Small intestine (tissue), 16 donors: ENCODE measurements at places on chromosomes 7 and 10. TPM values are rescaled to one million over a fixed set of nuclear protein-coding genes. Genes with fewer than 3 reads are reported as not detected.
A peak's percentile ranks its signal among the peaks of the same experiment; 100 is the strongest.

DNA sequence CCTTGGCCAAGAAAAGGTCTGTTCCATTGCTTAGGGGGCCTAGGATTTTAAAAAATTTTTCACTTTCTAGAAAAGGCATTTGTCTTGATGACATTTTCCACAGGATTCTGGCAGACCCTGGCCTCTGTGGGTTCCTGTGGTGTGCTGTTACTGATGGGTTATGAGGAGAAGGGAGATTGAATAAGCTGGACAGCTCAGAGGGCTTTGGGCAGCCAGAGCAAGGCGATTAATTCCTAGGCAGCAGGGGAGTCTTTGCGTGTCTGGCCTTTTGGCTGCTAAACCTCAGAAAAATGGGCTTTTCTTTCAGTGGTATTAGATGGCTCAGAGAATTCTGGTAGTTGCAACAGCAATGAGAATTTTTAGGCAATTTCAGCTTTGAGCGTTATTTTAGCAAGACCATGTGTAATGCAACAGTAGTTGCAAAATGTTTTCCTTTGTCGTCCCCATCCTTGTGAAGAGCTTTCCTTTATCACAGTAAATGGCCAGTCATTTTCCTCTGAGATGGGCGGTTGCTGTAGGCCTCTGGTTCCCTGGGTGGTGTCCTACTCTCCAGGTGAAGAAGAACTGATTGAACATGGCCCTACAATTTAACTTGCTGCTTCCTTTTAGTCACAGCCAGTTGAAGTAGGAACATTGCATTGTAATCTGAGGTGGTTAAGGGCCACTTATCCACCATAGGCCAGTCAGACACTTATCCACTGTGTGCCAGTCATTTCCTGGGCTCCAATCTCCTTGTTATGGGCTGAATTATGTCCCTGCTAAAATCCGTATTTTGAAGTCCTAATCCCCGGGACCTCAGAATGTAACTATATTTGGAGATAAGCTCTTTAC, 43.2 kb downstream of the SH2D4B start:
- no peaks in the 10 kb centered on the region for H3K4me1 ChIP-seq
- H3K4me3 ChIP-seq: no peak overlapping the region
- no peaks in the 10 kb centered on the region for H3K27me3 ChIP-seq

- no peak overlapping the region for H3K27ac ChIP-seq
- no peak for DNase-seq
- no peak overlapping the region for H3K4me3 ChIP-seq
- no peaks in the 10 kb centered on the region for H3K4me1 ChIP-seq
- no peaks in the 10 kb centered on the region for H3K36me3 ChIP-seq
These were observed 9.8 kb downstream of the SLC16A12 start for GRCh38 chr10:89525556-89525955.

DNA sequence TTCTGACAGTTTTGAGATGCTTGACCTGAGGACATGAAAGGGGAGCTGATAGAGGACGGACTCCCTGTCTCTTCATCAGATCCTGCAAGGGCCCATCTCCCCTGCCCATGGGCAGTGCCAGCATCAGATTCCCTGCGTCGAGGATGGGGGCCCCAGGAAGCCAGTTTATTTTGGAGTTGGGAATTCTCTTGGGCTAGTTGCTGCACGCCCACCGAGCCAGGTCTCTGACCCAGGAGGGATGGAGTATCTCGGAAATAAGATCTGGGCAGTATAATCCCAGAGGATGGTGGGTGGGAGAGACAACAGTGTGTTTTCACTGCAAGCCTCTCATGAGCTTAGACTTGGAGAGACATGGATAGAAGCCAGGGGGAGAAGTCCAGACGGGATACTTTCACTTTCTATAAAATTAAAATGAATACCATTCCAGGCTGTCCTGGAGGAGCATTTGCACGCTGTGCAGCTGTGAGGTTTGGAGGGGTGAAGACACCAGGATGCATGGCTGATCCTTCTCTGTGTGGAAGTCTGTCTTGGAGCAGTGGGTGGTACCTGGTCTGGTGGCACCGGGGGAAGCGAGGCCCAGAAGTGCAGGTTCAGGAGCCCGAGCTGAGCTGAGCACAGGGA, 25.8 kb downstream of the DOCK1 start:
- no peak for DNase-seq
- H3K4me3 ChIP-seq: no peak overlapping the region
- no peaks in the 10 kb centered on the region for H3K27me3 ChIP-seq
- H3K4me1 ChIP-seq: peaks cover 7% of the 10 kb centered on the region

DNA sequence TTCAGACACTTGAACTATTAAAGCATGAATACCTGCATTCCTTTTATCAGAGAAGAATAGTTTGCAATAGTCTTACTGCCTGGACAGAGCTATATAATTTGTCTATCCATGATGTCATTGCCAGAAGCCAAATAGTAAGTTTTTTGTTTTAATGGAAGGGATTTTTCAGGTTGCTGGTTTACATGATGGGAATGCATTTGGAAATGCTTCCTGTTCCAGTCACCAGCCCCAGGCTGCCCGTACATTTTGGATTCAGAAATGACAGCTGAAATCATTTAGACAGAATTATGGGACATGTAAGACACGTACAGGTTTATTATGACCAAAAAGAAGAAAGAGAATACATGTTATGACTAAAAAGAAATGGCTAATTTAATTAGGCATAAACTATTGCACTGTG, 293.1 kb downstream of the CDK14 start:
- no peak overlapping the region for H3K27ac ChIP-seq
- H3K4me3 ChIP-seq: no peak overlapping the region
- no peaks in the 10 kb centered on the region for H3K36me3 ChIP-seq
- H3K27me3 ChIP-seq: no peaks in the 10 kb centered on the region

DNA sequence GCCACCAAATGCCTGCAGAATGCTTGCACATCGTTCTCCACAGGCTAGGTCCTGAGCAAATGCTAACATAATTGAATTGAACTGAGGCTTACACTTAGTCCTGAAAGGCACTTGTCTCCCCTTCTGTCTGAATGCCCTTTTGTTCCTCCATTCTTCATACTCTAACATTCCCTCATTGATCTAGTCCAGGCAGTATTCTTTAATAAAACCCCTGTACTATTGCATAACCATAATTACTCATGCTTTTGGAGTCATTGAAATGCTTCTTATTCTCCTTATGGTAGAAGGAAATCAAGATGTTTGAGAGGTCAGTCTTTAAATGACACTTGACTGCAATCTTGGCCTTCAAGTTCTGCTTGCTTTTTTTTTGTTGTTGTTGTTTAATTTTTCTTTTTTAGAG, 7.1 kb downstream of the PI4K2A start:
- H3K27ac ChIP-seq: peak overlapping the region; percentile 73
- H3K27me3 ChIP-seq: no peaks in the 10 kb centered on the region
- no peak for DNase-seq
- H3K36me3 ChIP-seq: peaks cover 5% of the 10 kb centered on the region
- H3K4me1 ChIP-seq: no peaks in the 10 kb centered on the region
- H3K4me3 ChIP-seq: no peak overlapping the region

- no peak overlapping the region for H3K4me3 ChIP-seq
- no peak overlapping the region for H3K27ac ChIP-seq
- no peaks in the 10 kb centered on the region for H3K27me3 ChIP-seq
- peaks cover 29% of the 10 kb centered on the region for H3K4me1 ChIP-seq
These were observed 115.6 kb downstream of the CUX1 start for GRCh38 chr7:101933028-101933427.

GRCh38 chr7:27161721-27162560, 3.4 kb downstream of the HOXA9 start:
- H3K27me3 ChIP-seq: peaks cover 10% of the 10 kb centered on the region
- H3K4me3 ChIP-seq: no peak overlapping the region
- no peaks in the 10 kb centered on the region for H3K4me1 ChIP-seq
- DNase-seq: no peak
- H3K27ac ChIP-seq: no peak overlapping the region

- no peaks in the 10 kb centered on the region for H3K4me1 ChIP-seq
- H3K4me3 ChIP-seq: no peak overlapping the region
- DNase-seq: no peak
- peaks cover 2% of the 10 kb centered on the region for H3K27me3 ChIP-seq
- H3K27ac ChIP-seq: no peak overlapping the region
- H3K36me3 ChIP-seq: no peaks in the 10 kb centered on the region
These were observed 252.8 kb downstream of the DPP6 start for GRCh38 chr7:154304740-154305700.

GRCh38 chr7:151247611-151248345, 716 bp downstream of the SMARCD3 start:
- peak overlapping the region; percentile 41 for H3K4me3 ChIP-seq
- peak; percentile 42 for DNase-seq
- H3K27ac ChIP-seq: peak overlapping the region; percentile 60
- no peaks in the 10 kb centered on the region for H3K27me3 ChIP-seq
- H3K36me3 ChIP-seq: no peaks in the 10 kb centered on the region
- peaks cover 5% of the 10 kb centered on the region for H3K4me1 ChIP-seq

DNA sequence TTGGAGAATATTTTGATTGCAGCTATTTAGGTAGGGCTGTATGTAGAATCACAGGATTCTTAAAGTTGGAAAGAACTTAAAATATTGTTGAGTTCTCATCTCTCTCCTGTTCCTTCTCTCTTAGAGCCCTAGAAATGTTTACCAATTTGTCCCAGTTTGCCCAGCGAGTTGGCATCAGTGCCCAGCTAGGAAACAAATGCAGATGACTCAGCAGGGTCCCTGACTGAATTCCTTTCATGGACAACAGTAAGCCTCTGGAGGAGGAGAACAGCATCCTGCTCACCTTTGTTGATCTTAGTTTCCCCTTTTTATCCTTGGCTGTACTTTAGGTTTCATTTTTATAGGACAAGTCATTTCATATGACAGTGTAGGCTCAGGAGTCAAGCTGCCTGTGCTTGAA, 89.3 kb downstream of the SEC23IP start:
- no peak overlapping the region for H3K27ac ChIP-seq
- no peak for DNase-seq
- no peak overlapping the region for H3K4me3 ChIP-seq

GRCh38 chr7:28771906-28772622, 186.1 kb downstream of the TRIL start:
- no peak overlapping the region for H3K4me3 ChIP-seq
- no peak overlapping the region for H3K27ac ChIP-seq
- no peak for DNase-seq
- H3K36me3 ChIP-seq: no peaks in the 10 kb centered on the region
- H3K27me3 ChIP-seq: no peaks in the 10 kb centered on the region

GRCh38 chr10:48803801-48804584, 119.3 kb downstream of the WDFY4 start:
- no peaks in the 10 kb centered on the region for H3K36me3 ChIP-seq
- no peak overlapping the region for H3K27ac ChIP-seq
- H3K4me1 ChIP-seq: peaks cover 8% of the 10 kb centered on the region
- H3K27me3 ChIP-seq: no peaks in the 10 kb centered on the region

ASZ1 gene
- not detected for polyA plus RNA-seq

ARHGAP22 gene
- 1.4 TPM for polyA plus RNA-seq

CABCOCO1 gene
- not detected for polyA plus RNA-seq

ADGRA1 gene
- polyA plus RNA-seq: 0.10 TPM

PTF1A gene
- not detected for polyA plus RNA-seq

MDFIC gene
- 0.67 TPM for polyA plus RNA-seq

IMMP2L gene
- polyA plus RNA-seq: 20.1 TPM

MOGAT3 gene
- polyA plus RNA-seq: 15.4 TPM

JCAD gene
- 0.54 TPM for polyA plus RNA-seq

ASB10 gene
- not detected for polyA plus RNA-seq

CHST3 gene
- 4.8 TPM for polyA plus RNA-seq
